ENCODE measurements at places on chromosomes 3 and 15. TPM values are rescaled to one million over a fixed set of nuclear protein-coding genes. Genes with fewer than 3 reads are reported as not detected.
A peak's percentile ranks its signal among the peaks of the same experiment; 100 is the strongest.

GRCh38 chr3:98573181-98573728 is 20.2 kb downstream of the CPOX start:
- no peaks in the 10 kb centered on the region for H3K27me3 ChIP-seq
- H3K4me1 ChIP-seq = no peaks in the 10 kb centered on the region
- no peak for DNase-seq
- peaks cover 5% of the 10 kb centered on the region for H3K36me3 ChIP-seq
- H3K27ac ChIP-seq = no peak overlapping the region

The GREM1 gene
- 35.5 TPM for total RNA-seq

DNA sequence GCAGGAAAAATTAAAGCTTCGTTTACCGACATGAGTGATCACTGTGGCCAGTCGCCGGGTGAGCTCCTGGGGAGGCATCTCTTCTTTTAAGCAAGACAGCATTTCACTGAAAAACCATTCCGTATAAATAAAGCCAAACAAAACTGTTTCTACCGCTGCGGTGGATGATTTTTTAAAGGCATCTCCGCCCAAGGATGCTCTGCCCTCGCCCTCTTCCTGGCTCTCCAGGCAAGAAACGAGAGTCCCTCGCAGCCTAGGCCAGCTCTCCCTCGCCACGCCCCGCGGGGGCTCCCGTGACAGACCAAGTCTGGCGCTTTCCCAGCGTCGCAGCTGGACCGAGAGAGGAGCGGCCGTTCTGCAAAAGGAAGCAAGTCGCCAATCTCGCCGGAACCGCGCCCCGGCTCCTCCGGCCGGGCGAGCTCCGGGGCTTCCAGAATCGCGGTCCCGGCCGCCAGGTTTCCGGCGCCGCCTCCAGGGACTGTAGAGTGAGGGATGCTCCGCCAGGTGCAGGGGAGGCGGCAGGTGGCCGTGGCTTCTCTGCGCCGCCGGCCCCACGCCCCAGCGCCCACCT is 458 bp downstream of the MCF2L2 start:
- H3K27ac ChIP-seq = no peak overlapping the region
- no peaks in the 10 kb centered on the region for H3K36me3 ChIP-seq
- peak; percentile 87 for DNase-seq
- no peaks in the 10 kb centered on the region for H3K4me1 ChIP-seq

GRCh38 chr15:52673312-52673711 is 5.9 kb downstream of the ATOSA start:
- no peak overlapping the region for H3K4me3 ChIP-seq
- peaks cover 2% of the 10 kb centered on the region for H3K36me3 ChIP-seq
- H3K27me3 ChIP-seq = no peaks in the 10 kb centered on the region

GRCh38 chr15:80183306-80183705 is 30.5 kb downstream of the FAH start:
- H3K4me1 ChIP-seq = peaks cover 10% of the 10 kb centered on the region
- no peak for DNase-seq
- H3K27ac ChIP-seq = no peak overlapping the region

GRCh38 chr3:143203848-143204247 is 84.3 kb downstream of the CHST2 start:
- H3K4me3 ChIP-seq = no peak overlapping the region
- H3K27ac ChIP-seq = no peak overlapping the region
- no peaks in the 10 kb centered on the region for H3K36me3 ChIP-seq
- no peaks in the 10 kb centered on the region for H3K4me1 ChIP-seq
- H3K27me3 ChIP-seq = no peaks in the 10 kb centered on the region

DNA sequence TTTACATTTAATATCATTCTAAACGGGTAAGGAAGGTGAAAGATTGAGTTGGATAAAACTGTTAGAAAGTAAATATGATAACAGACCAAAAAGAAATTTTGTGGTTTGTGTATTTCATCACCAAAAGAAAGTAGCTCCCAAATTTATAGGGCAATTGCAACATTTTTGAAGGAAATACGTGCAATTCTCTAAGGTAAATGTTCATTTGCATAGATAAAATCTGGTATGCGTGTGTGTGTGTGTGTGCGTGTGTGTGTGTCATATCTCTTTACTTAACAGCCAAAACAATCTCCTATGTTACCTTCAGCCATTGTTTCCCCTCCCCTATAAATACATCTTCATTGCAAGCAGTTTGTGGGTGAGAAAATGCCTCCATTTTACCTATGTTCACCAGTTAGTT is 208.4 kb downstream of the TNIK start:
- H3K27ac ChIP-seq = no peak overlapping the region
- H3K4me1 ChIP-seq = no peaks in the 10 kb centered on the region
- DNase-seq = no peak

The PPP4R2 gene
- 65.4 TPM for total RNA-seq

The DLL4 gene
- 9.7 TPM for total RNA-seq

- no peaks in the 10 kb centered on the region for H3K27me3 ChIP-seq
- peaks cover 4% of the 10 kb centered on the region for H3K4me1 ChIP-seq
- peak within 1 kb of the TSS; percentile 0 for H3K27ac ChIP-seq
- no peak within 1 kb of the TSS for H3K4me3 ChIP-seq
Measured at GRCh38 chr3:45026038-45026437, at the start of gene CLEC3B. TSS of gene CLEC3B (plus strand) at chr3:45026303. CDS start at chr3:45026363, 60 bp downstream.

The P2RY12 gene
- 3.6 TPM for total RNA-seq

DNA sequence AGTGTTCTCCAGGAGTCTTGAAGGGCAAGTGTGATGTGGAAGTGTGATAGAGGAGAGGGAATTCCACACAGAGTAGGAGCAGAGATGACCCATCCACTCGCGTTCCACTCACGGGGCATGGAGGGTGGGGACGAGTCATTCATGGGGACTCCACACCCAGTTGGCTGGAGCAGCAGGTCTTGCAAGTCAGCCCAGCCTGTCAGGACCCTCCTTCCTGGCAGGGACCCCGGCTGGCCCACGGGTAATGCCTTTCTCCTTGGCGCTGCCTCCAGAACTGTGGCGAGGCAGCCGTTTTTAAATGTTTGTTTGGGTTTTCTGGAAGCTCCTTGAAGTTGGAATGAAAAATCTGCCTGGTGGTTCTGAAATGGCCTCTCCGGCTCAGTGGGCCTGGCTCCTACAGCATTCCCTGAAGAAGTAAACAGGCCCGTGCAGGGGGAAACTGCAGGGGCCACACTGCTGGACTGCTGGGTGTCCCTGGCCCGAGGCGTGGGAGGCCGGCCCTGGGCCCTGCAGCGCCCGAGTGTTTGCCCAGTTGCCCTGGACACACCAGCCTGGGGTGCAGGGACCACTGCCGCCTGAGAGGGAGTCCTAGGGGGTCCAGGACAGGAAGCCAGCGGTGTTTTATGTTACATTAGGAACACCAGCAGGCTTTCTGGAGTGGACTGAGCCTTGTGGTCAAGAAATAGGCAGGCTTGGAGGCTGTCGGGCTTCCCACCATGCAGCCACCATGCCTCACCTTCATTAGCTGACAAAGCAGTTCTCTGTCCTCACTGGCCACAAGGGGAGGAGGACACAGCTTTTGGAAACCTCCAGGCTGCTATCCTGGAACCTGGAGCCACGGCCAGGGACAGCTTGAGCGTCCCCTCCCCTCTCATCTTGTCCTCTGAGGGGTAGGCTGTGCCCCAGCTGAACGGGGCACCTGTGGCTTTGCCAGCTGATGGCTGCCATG is 61.3 kb downstream of the CEMIP start:
- no peak for DNase-seq
- no peaks in the 10 kb centered on the region for H3K27me3 ChIP-seq
- H3K36me3 ChIP-seq = no peaks in the 10 kb centered on the region
- no peaks in the 10 kb centered on the region for H3K4me1 ChIP-seq
- H3K27ac ChIP-seq = no peak overlapping the region

DNA sequence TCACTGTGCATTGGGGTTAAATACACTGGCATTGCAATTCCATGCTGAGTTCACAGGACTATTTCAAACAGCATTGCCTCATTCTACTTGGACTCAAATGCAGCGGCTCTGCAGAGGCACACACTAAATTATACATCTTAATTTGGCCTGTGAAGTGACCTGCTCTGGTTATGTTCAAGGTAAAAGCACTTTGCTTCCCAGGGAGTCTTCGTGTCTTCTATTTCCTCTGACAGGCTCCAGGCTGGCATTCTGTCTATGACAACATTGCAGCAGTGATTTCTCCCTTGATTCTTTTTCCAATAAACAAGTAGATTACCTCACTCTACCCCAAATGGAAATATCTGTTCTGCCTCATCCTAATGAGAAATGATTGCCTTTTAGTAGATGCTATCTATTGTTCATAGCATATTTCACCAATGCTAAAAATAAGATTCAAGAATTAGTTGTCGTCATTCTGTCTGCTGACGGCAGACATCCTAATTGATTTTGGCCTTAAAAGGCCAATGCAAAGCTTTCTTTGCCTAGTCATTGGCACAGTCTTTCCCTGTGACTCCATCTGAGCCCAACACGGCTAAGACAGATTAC is 33.8 kb downstream of the FMN1 start:
- H3K27ac ChIP-seq = peak overlapping the region; percentile 5
- H3K4me3 ChIP-seq = no peak overlapping the region
- no peaks in the 10 kb centered on the region for H3K27me3 ChIP-seq
- H3K4me1 ChIP-seq = no peaks in the 10 kb centered on the region

DNA sequence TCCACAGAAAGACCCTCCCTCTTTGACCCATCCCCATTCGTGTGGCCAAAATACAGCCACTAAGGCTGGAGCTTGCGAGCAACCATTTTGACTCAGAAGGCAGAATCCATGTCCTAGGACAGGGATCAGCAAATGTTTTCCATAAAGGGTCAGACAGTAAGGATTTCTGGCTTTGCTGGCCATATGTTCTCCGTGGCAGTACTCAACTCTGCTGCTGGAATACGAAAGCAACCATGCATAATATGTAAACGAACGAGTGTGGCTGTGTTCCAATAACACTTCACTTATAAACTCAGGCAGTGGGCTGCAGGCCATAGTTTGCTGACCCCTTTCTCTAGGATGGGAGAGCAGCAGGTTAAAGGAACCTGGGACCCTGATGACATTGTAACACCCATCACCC is 77.6 kb upstream of the WNT5A start:
- H3K4me1 ChIP-seq = no peaks in the 10 kb centered on the region
- H3K4me3 ChIP-seq = no peak overlapping the region

GRCh38 chr3:140117096-140117526 is 182.1 kb downstream of the CLSTN2 start:
- H3K36me3 ChIP-seq = no peaks in the 10 kb centered on the region
- no peak overlapping the region for H3K4me3 ChIP-seq
- H3K27ac ChIP-seq = no peak overlapping the region

The FSIP1 gene
- 1.2 TPM for total RNA-seq

The REC114 gene
- not detected for total RNA-seq

The KNG1 gene
- not detected for total RNA-seq

The HYAL1 gene
- total RNA-seq = 6.9 TPM

DNA sequence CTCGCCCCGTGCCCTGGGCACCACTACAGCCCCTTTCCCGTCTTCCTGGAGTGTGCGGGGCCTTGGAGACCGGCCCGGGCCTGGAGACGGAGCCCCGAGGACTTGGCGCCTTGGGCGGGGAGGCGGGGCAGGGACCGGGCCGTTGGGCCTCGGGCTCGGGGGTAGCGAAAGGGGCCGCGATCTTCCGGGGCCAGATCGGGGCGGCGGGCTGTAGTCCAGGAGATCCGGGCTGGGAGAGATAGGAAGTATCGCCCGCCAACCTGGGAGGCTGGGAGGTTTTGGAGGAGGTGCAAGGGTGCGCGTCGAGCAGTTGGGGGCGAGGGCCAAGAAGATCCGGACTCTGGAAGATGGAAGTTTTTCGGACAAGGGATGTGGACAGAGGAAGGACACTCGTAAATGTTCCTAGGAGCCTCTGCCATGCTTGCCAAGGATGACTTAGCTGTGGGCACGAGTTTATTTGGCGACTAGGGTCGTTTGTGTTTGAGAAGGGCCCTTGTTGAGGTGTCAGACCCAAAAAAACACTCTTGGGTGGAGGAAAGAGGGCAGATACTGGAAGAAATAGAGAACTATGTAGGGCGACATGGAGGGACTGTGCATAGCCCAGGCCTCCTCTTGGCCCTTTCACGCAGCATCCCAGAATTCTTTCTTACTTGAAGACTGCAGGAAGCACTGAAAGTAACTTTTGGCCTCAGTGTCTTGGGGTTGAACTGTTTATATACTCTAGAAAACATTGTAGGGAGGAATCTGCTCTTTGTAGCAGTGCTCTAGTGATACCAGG is 712 bp downstream of the RTF1 start:
- H3K4me3 ChIP-seq = peak overlapping the region; percentile 52
- no peak overlapping the region for H3K27ac ChIP-seq
- DNase-seq = peak; percentile 84
- H3K36me3 ChIP-seq = no peaks in the 10 kb centered on the region
- no peaks in the 10 kb centered on the region for H3K4me1 ChIP-seq

- no peaks in the 10 kb centered on the region for H3K27me3 ChIP-seq
- H3K27ac ChIP-seq = no peak overlapping the region
- H3K36me3 ChIP-seq = no peaks in the 10 kb centered on the region
- H3K4me3 ChIP-seq = no peak overlapping the region
- peaks cover 10% of the 10 kb centered on the region for H3K4me1 ChIP-seq
Measured at GRCh38 chr15:70714015-70714414, 49.3 kb downstream of the UACA start.

- no peaks in the 10 kb centered on the region for H3K27me3 ChIP-seq
- peak; percentile 77 for DNase-seq
- H3K36me3 ChIP-seq = no peaks in the 10 kb centered on the region
- H3K27ac ChIP-seq = no peak overlapping the region
Measured at GRCh38 chr3:11544412-11545181, 99.1 kb downstream of the VGLL4 start.

The CELSR3 gene
- total RNA-seq = 0.91 TPM

DNA sequence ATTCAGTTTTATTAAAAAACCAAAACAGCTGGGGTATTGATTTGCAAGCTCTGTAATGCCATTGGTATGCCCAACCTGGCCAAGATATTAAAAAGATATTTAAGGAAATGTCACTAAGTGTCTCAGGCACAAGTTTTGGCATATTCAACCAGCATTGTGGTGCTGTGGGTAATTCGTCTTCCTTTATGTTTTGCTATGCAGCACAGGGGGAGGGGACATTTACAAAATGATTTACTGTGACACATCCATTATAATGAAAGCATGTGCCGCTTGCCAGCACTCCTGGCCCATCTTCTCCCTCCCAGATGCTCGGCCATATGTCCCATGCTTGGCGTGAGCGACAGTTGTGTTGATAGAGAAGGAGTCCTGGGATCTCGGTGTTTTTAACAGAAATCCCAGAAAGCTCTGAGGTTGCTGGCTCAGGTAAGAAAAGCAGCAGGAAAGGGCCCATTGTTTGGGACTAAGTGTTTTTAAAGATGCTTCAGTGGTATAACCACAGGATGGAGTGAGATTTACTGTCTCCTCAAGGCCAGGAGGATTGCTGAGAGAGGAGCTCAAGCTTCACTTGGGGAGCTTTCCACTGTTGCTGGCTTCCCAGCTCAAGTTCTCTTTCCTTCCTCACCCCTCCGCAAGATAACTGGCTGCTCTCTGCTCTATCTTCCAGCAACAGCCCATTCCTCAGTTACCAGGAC is 158.2 kb upstream of the TSC22D2 start:
- H3K36me3 ChIP-seq = no peaks in the 10 kb centered on the region
- H3K27ac ChIP-seq = no peak overlapping the region
- no peak overlapping the region for H3K4me3 ChIP-seq
- H3K27me3 ChIP-seq = no peaks in the 10 kb centered on the region
- DNase-seq = no peak
- no peaks in the 10 kb centered on the region for H3K4me1 ChIP-seq

- no peak for DNase-seq
- H3K4me1 ChIP-seq = no peaks in the 10 kb centered on the region
- no peaks in the 10 kb centered on the region for H3K36me3 ChIP-seq
- no peak overlapping the region for H3K4me3 ChIP-seq
- no peaks in the 10 kb centered on the region for H3K27me3 ChIP-seq
- no peak overlapping the region for H3K27ac ChIP-seq
Measured at GRCh38 chr3:158775426-158776410, 26.1 kb upstream of the MFSD1 start.

GRCh38 chr3:66609660-66610561 is 109.1 kb upstream of the LRIG1 start:
- no peak for DNase-seq
- no peak overlapping the region for H3K4me3 ChIP-seq
- no peak overlapping the region for H3K27ac ChIP-seq
- no peaks in the 10 kb centered on the region for H3K36me3 ChIP-seq

The ITIH1 gene
- not detected for total RNA-seq

The MYO5C gene
- 7.8 TPM for total RNA-seq

Data from aorta (tissue), 5 donors.